Fibroblast of the aortic adventitia (primary cell): ENCODE measurements at places on chromosomes 2 and 18.
A peak's percentile ranks its signal among the peaks of the same experiment; 100 is the strongest.

- DNase-seq = no peak
These were observed 12.0 kb upstream of the NTSR2 start for GRCh38 chr2:11681722-11682589.

GRCh38 chr2:157327200-157327599 is 1.6 kb upstream of the ERMN start:
- no peak for DNase-seq

DNA sequence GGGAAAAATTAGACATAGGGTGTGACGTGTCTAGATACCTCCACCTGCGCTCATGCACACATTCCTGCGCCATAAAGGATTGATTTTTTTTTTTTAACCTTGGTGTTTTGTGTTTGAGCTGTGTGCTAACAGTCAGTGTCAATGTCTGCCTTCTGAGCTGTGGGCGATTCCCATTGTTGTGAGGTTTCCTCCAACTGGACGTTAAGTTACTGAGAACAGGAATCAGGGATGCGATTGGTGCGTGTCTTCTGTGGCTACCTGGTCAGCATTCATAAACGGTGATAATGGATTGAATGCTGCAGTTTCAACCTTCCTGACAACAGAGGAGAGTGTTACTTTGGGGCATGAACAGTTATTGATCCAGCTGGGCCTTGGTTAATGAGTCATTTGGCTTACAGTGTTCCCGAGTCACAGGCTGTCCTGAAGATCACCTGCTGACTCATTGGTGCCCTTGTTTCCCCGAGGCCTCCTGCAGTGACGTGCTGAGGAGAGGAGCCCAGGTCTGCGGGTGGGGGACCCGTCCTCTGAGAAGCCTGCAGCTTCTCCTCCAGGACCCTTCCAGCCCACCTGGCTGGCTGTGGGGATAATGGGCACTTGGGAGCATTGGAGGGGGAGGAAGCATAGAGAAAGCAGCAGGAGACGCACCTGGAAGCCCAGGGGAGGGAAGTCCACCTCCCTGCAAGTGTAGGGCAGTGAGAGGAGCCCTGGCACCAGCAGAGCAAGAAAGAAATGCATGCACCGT is 25.8 kb upstream of the CABYR start:
- no peak for DNase-seq

DNA sequence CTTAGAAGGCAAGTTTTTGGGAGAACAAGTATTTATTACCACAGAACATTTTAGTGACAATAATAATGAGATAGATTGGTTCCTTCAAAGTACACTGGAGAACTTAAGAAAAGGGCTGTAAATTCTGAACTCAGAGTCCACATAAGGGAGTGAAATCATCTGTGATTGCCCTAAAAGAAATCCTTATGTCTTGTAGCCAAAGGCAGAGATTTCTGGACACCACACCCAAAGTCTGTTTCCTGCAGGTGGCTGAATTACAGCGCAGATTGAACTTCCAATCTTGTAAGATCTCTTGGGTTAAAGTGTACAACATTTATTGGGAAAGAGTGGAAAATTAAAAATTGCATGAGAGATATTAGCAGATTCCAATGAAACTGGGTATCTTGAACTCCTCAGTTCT is 143.8 kb downstream of the TAF4B start:
- DNase-seq = no peak

- DNase-seq = no peak
These were observed 171.7 kb upstream of the HS6ST1 start for GRCh38 chr2:128490321-128490720.

- peak; percentile 83 for DNase-seq
These were observed 100.2 kb upstream of the CSRNP3 start for GRCh38 chr2:165369131-165369897.

- peak; percentile 37 for DNase-seq
These were observed 1.5 kb upstream of the OSGEPL1 start for GRCh38 chr2:189763908-189764661.

- DNase-seq = no peak
These were observed 158.4 kb downstream of the LNPK start for GRCh38 chr2:175843625-175844024.

GRCh38 chr2:224579411-224579810 is 5.8 kb downstream of the CUL3 start:
- DNase-seq = no peak

- DNase-seq = peak; percentile 81
These were observed 466.0 kb downstream of the RIT2 start for GRCh38 chr18:42649331-42650035.

DNA sequence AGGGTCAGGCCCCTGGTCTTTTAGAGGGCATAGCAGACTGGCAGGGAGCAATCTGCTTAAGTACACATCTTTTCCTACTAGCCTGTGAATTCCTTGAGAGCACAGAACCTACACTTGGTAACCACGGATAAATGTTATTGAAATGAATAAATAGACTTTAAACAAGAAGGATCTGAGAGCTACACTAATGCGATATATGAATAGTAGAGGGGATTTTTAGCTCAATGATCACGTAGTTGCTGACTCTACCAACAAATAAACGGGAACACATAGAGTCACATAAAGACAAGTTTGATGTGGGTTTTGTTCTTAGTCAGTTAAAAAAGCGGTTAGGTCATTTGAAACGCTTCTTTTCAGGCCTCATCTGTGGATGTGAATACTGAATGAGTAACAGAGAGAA is 290.3 kb upstream of the CCDC68 start:
- DNase-seq = no peak

- DNase-seq = no peak
These were observed 17.9 kb downstream of the REV1 start for GRCh38 chr2:99471654-99472599.

DNA sequence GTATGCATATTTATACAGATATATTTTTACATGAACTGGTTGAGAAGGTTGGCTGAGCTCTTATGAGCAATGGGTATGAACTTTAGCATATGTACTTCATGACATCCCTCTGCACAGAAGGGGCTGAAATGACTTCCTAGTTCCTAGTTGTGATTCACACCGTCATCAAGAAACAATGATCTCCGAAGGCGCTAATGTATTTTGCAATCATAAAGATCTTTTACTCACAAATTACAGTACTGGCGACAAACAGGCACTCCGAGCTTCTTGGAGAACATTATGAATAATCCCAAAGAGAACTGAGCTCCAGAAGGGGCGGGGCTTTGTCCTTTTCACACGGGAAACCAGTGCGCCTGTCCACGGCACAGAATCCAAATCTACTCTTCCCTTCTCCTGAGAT is 18.1 kb downstream of the BCL2 start:
- DNase-seq = no peak

- DNase-seq = no peak
These were observed 314.5 kb upstream of the CHAC2 start for GRCh38 chr2:53452957-53453748.

- peak; percentile 97 for DNase-seq
These were observed 37.4 kb downstream of the EPAS1 start for GRCh38 chr2:46334389-46335271.

DNA sequence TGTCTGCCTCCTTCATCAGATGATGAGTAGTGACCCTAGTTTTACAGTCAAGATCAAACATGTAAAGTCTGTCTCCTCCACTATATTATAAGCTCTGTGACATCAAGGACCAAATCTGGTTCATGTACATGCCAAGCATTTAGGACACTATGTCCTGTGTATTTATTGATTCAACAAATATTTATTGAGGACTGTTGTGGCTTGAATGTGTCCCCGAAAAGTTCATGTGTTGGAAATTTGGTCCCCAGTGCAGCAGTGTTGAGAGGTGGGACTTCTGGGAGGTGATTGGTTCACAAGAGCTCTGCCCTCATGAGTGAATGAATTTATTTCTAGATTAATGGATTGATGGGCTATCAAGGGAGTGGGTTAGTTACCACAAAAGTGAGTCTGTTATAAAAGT is 46.6 kb upstream of the FRZB start:
- no peak for DNase-seq

DNA sequence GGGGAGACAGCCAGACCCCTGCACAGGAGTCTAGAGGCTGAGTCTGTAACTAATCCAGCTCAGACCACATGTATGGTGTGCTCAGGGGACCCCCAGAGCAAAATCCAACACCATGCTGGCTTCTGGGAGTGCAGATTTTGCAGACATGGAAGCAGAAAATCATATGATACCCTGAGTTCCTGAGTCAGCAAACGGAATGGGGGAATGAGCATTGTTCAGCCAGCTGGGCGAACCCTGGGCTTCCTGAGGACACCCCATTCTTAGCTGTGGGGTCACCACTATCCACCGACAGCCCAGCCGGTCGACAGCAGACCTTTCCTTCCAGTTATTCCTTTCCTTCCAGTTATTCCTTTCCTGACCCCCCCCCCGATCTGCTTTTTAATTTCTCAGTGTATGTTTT is 322.9 kb downstream of the GBX2 start:
- no peak for DNase-seq

DNA sequence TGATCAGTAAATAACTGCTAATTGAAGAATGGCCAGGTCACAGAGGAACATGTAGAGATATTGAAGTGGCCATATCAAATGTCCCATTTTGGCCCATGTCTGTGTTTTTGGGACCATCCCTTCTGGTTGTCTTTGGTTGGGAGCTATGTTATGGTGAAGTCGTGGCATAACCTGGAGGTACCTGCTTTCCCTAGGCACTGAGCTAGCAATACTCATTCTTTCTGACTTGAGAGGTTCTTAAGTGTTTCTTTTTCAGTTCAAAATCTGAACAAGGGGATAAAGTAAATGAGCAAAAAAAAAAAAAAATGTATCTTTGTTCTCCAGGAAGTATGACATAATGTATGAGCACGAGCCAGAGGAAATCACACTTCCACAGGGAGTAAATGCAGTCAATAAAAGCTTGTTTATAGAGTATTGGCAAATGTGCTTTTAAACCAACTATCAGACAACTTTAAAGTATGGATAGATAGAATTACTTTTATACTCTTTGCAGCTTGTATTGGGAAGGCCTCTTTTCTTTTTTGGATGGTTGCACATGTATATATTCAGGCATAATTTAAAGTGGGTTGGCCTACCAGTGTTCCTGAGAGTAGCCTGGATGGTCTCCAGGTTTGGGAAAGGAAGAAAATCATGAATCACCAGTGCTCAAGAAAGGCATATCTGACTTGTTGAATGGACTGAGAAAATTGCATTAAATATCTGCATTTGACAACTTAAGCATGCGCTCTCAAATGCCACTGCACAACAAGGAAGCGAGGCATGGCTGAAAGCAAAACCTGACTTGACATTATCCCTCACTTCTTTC is 125.0 kb downstream of the SPHKAP start:
- DNase-seq = peak; percentile 5

DNA sequence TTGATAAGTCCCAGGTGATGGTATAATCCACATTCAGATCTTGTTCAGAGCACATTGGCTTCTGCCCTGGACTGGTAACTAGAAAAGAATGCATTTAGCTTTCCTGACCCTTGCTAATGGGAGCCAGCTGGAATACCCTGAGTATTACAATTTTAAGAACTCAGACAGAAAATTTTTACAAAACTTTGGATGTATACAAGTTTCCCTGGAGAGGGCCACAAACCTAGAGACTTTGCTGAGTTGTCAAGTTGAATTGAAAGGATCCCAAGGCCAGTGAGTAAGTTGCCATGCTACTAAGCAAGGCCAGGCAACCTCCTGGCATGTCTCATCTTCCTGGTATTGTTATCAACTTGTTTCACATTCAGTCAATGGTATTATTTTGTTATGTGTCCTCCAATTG is 20.0 kb upstream of the NABP1 start:
- peak; percentile 84 for DNase-seq

DNA sequence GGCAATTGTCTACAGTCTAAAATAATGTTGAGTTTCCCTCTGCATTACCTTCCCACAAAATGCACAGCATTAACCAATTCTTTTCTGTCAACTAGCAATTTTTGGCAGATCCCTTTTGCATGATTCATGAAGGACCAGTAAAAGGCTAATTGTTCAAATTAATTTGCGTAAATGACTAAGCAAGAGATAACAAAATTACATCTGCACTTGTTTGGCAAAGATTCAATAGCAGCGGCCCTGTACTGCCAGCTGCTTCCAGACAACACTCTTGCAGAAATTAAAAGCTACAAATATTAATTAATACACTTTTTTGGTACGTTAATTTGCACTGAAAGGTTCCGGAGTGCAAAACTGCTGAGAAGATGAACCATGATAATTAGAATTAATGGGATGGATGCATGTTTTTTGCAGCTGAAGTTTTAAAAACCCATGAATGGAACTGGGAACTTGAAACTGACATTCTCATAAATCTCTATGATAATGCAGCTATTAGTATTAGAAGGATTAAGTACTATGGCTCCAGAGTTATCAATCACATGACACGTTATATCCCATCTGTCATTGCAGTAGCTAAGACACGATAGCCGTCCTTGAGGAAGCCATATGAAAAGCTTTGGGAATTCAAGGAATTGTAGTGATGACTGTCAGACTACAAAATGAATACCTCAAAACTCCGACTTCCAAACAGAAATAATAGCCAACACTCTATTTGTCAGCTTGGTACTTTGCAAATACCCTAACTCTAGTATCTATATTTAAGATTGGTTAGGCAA is 1268.3 kb upstream of the ACVR2A start:
- no peak for DNase-seq

DNA sequence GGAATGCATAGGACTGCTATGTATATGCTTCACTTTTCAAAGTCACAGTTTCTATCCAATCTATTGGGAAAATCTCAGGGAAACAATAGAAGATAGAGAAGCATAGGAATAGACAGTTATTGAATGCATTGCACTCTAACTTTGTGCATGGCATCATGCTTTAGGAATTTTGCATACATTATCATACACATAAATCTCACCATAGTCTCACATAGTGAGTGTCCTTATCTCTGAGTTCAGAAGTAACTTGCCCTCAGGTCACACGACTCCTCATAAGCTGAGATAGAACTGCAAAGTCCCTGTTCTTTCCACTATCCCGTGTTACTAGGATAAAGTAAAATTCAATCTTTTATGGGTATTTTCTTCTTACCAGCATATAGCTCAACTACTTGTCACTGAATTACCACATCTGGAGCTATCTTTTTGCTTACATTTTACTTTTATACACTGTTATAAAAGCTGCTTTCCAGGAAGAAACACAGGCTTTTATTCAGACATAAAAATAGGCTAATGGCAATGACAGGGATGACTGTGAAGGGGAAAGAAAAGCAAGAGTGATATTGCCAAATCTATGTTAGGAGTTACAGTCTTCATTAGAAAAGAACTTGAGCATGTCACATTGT is 666.9 kb downstream of the XIRP2 start:
- DNase-seq = no peak

DNA sequence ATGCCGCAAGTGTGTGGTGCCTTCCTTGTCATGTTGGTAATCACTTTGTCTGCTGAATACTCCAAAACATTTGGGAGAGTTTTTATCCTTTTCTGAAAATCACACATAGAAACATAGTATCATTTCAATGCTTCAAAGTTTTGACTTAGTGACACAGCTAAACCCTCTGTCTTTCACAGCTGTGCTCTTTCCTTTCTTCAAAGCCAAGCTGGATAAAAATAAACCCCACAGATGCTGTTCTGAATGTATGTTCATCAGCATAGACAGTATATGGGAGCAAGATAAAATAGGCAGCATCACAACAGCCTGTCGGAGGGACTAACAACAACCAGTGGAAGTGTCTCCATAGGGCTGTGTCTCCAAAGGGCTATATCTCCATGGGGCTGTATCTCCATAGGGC is 331.3 kb upstream of the DCC start:
- DNase-seq = no peak
